ENCODE measurements at places on chromosomes 11 and 22.

DNA sequence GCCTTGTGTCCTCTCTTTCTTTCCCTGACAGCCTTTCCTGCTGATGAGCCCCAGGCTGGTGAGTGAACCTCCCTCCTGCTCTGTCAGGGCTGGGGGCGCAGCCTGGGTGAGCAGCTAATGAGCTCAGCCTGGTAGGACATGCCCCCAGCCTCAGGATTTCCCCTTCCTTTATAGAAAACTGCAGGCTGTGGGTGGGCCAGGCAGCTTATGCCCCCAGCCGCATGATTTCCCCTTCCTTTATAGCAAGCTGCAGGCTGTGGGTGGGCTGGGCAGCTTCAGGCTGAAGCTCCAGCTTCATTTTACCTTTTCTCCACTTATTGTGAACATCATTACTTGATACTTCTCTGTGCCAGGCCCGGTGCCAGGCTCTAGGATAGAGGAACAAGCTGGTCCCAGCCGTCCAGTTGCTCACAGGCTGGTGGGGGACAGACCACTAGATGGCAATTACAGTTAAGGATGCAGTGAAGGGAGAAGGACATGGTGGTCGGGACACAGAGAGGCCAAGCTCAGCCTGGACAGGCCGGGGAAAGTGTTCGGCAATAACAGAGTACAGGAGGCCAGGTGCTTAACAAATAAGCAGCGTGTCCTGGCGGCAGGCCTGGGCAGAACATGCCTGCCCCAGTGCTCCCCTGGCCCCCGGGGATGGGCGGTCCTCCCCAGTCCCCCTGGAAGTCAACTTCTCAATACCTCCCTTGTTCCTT lies 5.3 kb downstream of the LGALS12 start:
- no peak for DNase-seq

GRCh38 chr22:29758068-29758622 lies 8.7 kb downstream of the ZMAT5 start:
- no peak for DNase-seq

GRCh38 chr22:35863432-35863831 lies 145.8 kb downstream of the APOL5 start:
- no peak for DNase-seq

DNA sequence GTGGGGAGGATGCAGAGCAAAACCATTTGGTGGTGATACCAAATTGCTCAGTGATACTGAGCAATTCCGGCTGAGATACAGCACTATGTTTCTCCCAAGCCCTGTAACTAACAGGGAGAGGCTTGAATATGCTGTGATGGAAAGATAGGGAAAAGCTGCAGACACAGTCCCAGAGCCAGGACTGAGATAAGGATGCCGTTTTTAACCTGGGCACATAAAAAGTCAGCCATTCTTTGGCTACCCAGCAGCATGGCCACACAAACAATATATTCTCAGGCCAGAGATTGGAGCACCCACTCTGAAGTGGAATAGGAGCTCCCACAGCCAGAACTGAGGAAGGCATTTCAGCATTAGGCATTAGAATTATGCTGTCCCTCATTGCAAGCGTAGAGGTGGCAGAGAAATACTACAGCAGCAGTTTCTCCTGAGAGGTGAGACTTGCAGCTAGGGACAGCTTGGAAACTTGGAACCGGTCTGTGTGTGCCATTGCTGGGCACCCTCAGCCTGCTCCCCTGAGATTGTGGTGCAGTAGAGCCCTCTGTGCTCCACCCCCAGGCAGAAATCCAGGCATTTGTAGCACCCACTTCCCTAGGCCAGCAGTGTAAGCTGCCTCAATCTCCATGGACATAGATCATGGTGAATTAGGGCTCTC lies 346.5 kb downstream of the TMEM135 start:
- DNase-seq, result no peak

- no peak for DNase-seq
Observed at GRCh38 chr22:36343070-36343719, 44.6 kb downstream of the MYH9 start.

DNA sequence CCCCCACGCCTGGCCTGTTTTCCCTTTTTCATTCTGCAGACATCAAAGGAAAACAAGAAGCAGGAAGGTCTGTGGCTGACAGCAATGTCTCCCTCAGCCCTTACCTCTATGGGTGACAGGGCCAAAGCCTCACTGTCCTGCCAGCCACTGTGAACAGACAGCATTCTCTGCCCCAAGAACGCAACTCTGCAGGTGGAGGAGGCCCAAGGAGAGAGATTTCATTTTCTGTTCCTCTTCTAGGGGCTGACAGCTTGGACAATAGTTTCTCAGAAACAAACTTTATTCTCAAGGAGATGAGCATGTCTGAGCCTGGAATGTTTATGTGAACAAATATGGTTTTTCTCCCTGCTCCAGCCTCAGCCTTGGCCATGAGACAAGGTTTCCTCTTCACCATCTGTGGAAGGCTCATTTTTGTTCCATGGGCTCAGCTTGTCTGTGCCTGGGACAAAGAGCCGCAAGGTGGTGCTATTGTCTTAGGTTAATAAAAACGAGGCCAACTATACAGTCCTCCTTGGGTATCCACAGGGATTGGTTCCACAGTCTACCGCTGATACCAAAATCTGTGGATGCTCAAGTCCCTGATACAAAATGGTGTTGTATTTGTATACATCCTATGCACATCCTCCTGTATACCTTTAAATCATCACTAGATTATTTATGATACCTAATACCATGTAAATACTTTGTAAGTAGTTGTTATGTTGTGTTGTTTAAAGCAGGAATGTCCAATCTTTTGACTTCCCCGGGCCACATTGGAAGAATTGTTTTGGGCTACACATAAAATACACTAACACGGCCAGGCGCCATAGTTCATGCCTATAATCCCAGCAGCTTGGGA lies 5.8 kb downstream of the PIWIL3 start:
- DNase-seq, result peak; percentile 38

DNA sequence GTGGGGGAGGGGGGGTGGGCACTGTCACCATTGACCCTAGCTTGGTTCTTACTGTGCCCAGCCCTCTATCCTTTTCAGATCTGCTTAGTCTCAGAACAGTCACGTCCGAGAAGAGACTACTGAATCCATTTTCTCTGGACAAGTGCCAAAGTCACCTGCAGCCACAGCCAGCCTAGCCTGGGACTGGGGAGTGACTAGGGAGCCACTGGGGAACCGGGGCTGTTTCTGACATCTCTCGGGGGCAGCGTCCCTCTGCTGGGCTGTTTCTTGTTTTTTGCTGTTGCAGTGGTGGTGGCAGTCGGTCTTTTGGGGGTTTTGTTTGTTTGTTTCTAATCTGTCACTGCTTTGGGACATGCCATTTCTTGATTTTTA lies 8.7 kb downstream of the SLC37A2 start:
- DNase-seq, result no peak
